Stimulated activated CD4-positive, alpha-beta T cell treated with anti-CD3 and anti-CD28 coated beads, TNF-alpha, amount 100 ng/mL, for 1 hour (primary cell): ENCODE measurements at places on chromosomes 5 and 9.

DNA sequence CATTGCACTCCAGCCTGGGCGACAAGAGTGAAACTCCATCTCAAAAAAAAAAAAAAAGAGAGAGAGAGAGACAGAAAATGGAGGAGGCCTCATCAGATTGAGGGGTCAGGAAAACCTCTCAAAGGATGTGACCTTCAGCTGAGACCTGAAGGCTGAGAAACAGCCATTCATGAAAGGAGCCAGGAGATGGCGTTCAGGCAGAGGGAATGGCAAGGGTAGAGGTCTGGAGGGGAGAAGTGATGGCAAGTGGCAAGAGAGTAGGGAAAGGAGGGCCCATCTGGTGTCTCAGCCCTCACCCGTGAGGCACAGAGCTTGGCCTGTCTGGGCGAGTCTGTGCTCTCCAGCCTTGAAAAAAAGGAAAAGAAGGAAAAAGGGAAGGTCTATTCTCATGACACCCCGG, 17.0 kb downstream of the CAMK2A start:
- DNase-seq: no peak

DNA sequence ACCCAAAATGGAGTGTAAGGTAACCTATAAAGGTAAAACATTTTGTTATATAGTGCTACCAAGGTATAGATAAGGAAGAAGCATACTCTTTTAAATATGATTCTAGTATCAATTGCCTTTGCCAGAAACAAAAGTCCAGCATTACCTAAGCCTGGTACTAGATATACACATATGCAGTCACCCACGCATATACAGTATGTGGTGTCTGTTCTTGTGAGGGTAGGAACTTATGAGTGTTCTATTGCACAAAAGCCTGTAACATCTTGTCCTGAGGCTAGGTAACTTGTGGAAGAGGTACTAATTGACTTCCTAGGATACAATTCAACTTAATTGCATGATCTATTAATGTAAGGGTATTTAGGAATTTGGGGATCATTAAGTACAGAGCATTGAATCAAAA, 31.3 kb upstream of the IFNE start:
- no peak for DNase-seq

GRCh38 chr5:130061746-130062145, 157.5 kb downstream of the CHSY3 start:
- no peak for DNase-seq

- no peak for DNase-seq
These were observed 153.9 kb downstream of the MARCHF11 start for GRCh38 chr5:16025681-16026080.

- DNase-seq: no peak
These were observed 15.7 kb upstream of the SLC36A1 start for GRCh38 chr5:151431666-151432065.

DNA sequence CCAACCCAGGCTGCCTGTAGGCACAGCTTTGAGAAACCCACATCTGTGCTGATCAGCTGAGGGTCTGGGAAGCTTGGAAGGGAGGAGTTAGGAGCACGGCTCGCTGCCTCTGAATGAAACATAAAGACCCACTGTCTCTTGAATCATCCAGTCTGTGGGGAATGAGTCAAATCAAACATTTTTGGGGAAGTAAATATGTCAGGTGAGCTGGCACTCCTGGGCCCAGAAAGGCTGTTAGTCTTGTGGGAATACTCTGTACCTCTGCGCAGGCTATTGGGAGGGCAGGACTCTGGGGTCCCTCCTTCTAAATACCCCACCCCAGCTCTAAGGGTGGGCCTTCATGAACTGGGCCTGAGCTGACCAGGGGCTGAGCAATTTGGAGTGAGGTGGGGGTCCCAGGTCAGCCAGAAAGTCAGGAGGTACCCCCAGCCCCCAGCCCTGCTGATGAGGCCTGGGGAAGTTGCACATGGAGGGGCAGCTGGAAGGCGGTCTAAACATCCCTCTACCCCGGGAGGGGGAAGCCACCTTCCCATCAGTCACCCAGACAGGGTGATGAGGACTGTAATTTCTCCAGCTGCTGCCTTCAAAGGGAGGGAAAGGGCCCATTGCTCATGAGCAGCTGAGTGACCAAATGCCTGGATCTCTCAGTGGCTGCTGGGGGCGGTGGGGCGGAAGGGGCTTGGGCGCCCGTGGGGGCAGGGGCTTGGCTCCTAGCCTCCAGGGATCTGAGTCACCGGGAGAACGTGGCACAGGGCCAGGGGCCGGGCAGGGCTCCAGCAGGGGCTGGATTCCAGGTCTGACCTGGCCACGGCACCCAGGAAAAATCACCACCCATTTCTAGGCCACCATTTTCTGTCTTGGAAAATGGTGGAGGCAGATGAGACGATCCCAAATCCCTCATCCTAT, 10.8 kb downstream of the FIBCD1 start:
- DNase-seq: no peak

GRCh38 chr9:136149853-136150252, 31.2 kb upstream of the TMEM250 start:
- no peak for DNase-seq

- no peak for DNase-seq
These were observed 1.1 kb downstream of the HRCT1 start for GRCh38 chr9:35906923-35907699.

DNA sequence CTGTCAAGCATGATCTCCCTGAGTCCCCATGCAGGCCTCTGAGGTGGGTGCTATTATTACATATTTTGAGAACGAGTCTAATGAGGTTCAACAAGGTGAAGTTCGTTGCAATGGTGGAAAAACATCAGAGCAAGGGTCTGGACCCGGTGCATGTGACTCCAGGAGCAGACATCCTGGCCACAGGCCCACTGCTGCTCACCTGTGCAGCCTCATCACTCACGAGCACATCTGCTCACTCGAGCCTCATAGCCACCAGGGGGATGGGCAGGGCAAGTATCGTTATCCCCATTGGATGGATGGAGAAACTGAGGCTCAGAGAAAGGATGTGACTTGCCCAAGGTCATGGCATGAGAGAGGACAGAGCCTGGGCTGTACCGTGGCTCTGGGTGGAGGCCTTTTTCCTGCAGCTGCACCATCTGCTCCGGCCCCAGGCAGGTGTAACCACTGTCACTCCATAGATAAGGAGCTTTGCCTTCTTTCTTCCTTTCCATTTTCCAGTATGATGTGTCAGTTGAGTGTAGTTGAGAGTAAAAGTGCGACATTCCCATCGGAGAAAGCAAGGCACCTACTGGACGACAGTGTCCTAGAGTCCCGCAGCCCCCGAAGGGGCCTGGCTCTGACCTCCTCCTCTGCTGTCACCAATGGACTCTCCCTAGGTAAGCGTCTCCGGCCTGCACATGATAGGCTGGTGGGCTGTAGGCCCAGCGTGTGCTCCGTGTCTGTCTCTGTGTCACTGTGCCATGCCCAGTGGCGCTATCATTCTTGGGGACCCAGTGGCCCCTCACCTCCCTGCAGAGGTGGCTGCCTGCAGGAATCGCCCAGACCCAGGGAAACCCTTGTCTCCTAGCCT, 68.4 kb upstream of the GARNL3 start:
- no peak for DNase-seq

DNA sequence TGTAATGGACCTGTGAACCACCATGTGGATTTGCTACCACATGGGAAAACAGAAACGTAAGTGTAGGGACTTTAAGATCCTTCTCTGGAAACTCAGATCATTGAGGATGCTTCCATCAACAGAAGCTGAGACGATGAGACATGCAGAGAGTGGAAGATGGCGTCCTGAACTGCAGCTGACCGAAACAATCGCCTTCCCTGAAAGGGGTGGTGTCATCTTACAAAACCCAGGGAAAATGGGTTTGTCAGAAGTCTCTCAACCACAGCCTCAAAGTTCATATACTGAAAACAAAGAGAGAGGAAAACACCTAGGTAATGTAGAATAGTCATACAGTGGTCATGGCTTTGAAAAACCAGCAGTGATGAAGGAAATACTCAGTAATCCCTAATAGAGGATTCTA, 6.6 kb upstream of the PTPN3 start:
- no peak for DNase-seq

GRCh38 chr9:1946526-1947283, 68.4 kb upstream of the SMARCA2 start:
- no peak for DNase-seq

GRCh38 chr5:78888580-78889368, 96.3 kb downstream of the ARSB start:
- DNase-seq: no peak

- no peak for DNase-seq
These were observed 628.0 kb upstream of the ADAMTS16 start for GRCh38 chr5:4511996-4512656.

DNA sequence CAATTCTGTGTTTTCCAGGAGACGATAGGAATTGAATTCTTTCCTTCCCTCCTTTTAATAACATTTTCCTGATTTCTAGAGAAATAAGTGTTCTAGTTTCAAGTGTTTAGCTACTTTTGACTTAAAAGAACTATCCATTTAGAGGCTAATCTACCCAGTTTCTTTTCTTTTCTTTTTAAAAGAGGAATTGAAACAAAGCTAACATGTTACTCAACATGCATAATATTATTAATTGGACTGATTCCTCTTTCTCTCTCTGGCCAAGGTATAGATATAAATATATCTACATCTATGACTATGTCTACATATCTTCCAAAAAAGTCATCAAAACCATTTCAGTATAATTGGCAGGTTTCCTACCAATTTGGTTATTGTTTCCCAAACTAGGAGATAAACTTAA, 309.8 kb downstream of the TRPM3 start:
- no peak for DNase-seq

DNA sequence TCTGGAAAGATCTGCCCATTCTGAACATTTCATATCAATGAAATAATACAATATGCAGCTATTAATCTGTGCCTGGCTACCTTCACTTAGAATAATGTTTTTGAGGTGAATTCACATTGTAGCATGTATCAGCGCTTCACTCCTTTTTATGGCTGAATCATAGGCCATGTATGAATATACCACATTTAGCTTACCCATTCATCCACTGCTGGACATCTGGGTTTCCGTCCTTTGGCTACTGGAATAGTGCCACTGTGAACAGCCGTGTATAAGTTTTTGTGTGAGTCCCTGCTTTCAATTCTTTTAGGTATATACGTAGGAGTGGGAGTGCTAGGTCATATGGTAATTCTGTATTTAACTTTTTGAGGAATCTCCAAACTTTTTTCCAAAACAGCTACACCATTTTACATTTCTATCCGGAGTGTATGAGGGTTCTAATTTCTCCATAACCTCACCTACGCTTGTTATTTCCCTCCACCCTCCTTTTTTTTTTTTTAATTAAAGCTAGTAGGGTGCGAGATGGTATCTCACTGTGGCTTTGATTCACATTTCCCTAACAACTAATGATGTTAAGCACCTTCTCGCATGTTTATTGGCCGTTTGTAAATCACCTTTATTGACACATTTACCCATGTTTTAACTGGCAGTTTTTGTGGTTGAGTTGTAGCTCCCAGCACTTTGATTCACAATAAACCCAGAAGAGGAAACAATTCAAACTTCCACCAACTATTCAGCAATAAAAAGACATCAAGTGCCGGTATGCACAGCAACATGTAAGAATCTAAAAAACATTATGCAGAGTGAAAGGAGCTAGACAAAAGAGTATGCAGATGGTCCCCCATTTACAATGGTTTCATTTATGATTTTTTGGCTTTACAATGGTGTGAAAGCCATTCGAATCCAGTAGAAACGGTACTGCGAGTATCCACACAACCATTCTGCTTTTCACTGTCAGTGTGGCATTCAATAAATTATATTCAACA, 8.1 kb downstream of the SEMA4D start:
- DNase-seq: no peak

GRCh38 chr5:153555420-153556114, 65.1 kb downstream of the GRIA1 start:
- no peak for DNase-seq

GRCh38 chr9:69190086-69190862, 16.2 kb downstream of the TJP2 start:
- no peak for DNase-seq

DNA sequence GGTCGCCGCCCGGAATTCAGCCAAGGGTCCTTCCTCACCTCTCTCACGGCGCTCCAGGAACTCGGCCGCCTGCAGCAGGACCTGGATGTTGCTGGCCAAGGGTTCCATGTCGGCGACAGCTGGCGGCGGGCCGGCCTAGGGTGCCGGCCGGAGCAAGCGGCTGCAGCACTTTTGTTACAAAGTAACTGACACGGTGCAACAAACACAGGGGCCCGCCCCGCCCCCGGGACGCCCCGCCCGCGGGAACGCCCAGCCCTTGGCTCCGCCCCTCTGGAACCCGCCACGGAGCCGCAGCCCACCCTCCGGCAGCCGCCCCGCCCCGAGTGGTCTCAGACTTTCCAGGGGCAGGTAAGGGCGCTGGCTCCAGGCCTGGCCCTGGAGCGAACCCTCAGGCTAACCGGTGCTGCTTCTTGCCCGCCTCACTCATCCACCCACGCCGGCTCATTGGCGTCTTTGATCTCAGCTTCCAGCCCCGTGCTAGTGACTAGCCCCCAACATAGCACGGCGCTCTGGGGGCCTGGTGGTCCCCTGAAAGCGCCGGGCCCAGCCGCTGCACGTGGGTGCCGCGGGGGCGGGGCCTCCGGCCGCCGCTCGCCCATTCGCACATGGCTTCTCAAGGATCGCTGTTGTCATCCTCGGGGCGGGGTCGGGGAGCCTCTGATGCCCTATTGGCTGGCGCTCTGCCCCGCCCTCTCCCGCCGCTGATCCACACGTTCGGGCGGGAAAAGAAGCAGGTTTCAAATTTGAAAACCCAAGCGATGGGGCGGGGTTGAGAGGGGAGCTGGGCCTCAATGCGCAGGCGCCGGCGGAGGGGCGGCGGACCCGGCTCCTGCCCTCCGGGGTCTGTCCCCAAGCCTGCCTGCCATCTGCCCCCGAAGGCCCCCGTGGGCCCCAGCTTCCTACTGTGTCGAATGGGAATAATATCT, at the start of gene MXD3:
Gene MXD3, minus strand, starts transcription at position 176 of the 926 bp plus-strand sequence. Its CDS starts 68 bp downstream, at position 108.
- peak; percentile 90 for DNase-seq
